ENCODE measurements at places on chromosomes 2 and 18.

GRCh38 chr2:185475914-185476313 is 262.7 kb upstream of the FSIP2 start:
- DNase-seq: no peak

DNA sequence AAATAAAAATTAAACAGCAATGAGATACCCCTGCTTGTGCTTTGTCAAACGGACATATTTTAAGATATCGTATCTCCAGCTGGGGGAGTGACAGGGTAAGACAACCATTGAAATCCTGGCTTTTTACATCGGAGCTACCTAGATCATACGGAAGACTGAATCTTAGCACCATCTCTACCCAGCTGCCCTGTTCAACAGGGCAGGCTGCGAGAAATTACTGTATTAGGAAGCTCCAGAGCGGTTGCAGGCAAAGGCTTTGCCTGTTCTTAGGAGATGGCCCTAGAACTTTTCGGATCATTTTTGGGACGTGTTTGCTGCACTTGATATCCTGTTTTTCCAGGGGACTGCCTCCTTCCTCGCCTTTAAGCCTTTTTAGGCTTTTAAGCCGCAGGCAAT is 2.0 kb upstream of the PRKCE start:
- DNase-seq: no peak

DNA sequence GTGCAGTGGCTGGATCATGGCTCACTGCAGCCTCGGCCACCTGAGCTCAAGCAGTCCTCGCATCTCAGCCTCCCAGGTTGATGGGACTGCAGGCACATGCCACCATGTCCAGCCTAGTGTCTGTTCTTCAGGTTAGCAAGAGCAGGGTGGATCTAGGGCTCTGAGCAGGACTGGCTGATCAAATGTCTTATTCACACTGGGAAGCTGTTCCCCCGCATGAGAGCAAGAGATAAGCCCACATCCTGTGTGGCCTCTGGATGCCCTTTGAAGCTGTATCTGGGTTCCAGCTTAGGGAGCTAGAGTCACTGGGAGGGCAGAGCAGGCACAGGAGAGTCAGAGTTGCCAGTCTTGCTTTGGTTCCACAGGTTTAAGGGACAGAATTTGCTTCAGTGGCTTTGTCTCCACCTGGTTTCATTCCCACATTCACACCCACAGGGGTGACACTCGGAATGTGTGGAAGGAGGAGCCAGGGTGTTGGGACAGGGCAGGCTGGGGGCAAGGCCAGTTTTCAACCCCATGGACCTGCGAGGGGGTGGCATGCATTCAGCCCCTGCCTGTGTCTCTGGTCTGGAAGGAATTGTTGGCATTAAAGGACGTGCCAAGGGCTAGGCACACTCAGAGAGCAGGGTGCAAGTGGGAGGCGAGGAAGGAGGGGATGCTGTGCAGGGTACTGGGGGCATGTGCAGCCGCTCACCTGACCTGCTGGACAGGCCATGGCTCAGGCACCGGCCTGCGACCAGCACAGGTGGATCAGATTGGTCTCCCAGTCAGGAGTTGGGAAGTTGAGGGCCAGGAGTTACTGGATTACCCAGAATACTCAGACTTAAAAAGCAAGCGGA is 24.5 kb downstream of the PTPN18 start:
- DNase-seq: no peak

DNA sequence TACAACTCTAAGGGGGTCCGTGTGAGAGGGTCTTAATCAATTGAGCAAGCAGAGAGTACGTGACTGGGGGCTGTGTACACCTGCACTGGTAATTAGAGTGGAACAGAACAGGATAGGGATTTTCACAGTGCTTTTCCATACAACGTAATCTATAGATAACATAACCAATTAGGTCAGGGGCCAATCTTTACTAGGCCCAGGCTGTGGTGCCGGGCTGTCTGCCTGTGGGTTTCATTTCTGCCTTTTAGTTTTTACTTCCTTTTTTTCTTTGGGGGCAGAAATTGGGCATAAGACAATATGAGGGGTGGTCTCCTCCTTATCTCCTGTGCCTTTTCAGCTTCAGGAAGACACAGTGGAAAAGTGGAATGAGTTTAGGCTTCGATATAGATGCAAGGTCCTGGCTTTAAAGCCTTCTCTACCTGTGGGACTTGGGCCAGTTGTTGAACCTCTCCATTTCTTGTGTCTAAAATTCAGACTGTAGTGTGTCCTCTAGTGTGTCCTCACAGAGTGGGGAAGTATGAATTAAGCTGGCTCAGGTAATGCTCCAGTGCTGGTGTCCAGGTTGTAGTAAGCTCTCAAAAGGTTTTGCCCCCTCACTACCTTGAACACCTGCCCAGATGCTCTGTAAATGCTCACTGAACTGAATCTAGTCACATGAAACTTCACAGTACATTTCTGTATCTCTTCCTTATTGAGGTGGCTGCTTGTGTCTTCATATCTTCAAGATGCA is 422.8 kb downstream of the SETBP1 start:
- DNase-seq: no peak

GRCh38 chr2:30072250-30072842 is 74.5 kb upstream of the YPEL5 start:
- DNase-seq: peak; percentile 38

DNA sequence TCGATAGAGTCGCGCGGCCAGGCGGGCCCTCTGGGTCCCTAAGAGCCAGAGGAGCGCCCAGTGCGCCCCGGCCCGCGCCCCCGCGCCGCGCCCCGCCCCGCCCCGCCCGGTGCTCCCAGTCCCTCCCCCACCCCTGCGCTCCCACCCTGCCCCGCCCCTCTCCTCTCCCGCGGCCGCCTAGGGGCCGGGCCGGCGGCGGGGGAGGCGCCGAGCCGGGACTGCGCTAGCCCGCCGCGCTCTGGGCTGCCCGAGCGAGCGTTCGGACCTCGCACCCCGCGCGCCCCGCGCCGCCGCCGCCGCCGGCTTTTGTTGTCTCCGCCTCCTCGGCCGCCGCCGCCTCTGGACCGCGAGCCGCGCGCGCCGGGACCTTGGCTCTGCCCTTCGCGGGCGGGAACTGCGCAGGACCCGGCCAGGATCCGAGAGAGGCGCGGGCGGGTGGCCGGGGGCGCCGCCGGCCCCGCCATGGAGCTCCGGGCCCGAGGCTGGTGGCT is at the start of gene GPC1:
TSS of gene GPC1 (plus strand) at position 207 of the 491 bp plus-strand sequence. CDS start at position 463, 256 bp downstream.
- DNase-seq: no peak

- DNase-seq: no peak
These were observed 16.2 kb downstream of the C2orf76 start for GRCh38 chr2:119350311-119350998.

DNA sequence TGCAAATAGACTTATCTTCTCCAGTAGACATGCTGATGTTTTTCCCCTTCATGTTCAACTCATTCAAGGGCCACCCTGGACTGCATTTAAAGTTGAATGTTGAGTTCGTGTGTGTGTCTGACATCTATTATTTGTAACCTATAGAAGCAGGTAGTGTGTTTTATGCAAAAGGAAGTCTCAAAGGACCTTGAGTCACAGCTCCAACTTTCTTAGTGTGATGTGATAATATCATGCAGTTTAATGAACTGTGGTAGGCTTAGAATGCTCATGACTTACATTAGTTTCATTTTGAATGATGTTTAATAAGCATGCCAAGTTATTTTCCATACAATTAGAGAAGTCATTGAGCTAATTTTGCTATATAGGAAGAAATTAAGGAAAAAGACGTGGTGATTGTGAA is 67.9 kb downstream of the CERS6 start:
- DNase-seq: no peak

DNA sequence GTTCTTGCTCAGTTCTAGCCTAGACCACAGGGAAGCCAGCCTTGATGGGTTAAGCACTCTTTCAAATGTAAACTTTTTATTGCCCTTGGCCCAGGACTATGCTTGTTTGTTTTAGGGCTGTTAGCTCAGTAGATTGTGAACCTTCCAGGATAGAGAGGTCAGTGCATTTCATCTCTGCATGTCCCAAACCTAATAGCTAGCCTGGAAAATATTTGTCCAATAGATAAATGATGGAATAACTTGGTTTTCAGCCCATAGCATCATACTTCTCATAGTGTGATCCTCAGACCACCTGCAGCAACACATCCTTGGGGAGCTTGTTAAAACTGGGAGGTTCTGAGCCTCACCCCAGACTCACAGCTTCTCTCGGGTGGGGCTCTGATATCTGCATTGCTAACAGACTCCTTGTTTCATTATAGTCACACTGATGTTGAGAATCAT is 59.8 kb downstream of the TRIB2 start:
- DNase-seq: no peak

- no peak for DNase-seq
These were observed 243.1 kb upstream of the PXDN start for GRCh38 chr2:1987379-1987778.

DNA sequence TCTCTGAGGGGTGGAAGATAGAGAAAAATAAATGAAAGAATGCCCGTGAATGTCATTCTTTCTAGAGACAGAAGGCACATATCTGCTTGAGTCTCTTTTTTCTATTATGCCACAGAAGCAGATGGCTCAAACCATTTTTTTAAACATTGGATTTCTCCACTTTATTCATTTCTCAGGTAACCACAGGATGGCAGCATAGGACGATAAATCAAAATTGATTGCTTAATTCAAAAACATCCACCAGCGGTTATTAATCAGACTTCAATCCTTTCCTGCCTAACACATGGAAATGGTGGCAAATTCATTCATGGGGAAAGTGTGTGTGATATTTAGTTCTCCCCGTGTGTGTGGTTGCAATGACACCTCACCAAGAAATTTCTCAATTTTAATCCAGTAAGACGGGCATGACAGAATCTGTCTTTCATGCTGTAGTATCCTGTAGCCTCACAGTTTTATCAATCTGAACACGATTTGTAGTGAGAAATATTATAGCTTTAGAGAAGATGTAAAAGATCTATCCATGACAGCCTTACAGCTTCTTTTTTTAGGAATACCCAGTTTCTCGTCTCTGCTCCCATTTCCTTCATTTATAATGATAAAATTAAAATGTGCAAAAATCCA is 72.2 kb downstream of the DSC3 start:
- DNase-seq: no peak

DNA sequence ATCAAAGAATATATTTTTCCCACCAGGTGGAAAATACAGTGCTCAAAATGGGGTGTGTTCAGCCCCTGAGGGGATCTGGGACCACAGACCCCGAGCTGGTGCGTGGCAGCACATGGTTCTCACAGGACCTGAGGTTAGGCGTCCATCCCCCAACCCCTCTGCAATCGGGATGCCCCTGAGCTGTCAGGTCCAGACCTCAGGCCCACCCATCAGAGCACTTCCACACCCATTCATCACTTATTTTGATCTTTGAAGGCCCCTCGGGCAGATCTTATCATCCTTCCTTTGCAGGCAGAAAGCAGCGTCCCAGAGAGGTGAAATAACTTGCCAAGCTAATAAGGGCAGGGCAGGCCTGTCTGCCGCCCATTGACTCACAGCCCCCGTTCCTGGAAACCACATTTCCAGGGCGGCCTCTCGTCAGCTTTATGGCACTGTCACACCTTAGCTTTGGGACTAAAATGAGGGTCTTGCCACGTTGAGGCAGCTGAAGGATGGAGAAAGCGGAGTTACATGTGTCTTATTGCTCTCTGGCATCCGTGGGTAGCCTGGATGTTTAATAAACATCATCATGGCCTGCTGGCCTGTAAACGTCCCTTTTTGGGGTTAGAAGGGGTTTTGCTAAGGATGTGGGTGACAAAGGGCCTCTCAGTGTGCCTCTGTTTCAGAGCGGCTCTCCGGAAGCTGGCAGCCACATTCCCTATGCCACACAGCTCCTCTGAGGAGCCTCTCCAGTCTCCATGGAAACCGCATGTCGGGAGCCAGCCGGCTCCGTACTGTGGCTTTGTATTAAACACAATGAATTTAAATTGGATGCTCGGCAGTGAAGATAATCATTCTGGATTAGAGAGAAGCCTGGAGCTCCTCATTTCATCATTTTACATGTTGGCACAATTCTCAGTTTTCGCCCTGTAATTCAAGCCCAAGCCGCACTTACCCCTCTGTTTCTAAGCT is 58.3 kb upstream of the MAPRE3 start:
- DNase-seq: no peak
